HT1080 (cell line): ENCODE measurements at places on chromosomes 4 and X. TPM values are rescaled to one million over a fixed set of nuclear protein-coding genes. Genes with fewer than 3 reads are reported as not detected.

FAM9C gene
- not detected in 2 replicates for total RNA-seq

NXF2 gene
- total RNA-seq: 0.30 and 0.76 TPM in 2 replicates

MTMR8 gene
- 0.57 and 1.2 TPM in 2 replicates for total RNA-seq

ANKRD50 gene
- 9.8 and 11.8 TPM in 2 replicates for total RNA-seq

RIPPLY1 gene
- 0.20 TPM in 1 of 2 replicates, not detected in the other for total RNA-seq

TKTL1 gene
- total RNA-seq: not detected in 2 replicates
